ENCODE measurements at places on chromosomes 5 and 9.
A peak's percentile ranks its signal among the peaks of the same experiment; 100 is the strongest.

GRCh38 chr9:32526041-32526706 lies at the start of gene RIGI:
Gene RIGI, minus strand, starts transcription at chr9:32526196. Its CDS starts 30 bp downstream, at chr9:32526166.
- DNase-seq: peak; percentile 41

- DNase-seq: no peak
These were observed 3.2 kb downstream of the C1QTNF2 start for GRCh38 chr5:160367261-160367660.

DNA sequence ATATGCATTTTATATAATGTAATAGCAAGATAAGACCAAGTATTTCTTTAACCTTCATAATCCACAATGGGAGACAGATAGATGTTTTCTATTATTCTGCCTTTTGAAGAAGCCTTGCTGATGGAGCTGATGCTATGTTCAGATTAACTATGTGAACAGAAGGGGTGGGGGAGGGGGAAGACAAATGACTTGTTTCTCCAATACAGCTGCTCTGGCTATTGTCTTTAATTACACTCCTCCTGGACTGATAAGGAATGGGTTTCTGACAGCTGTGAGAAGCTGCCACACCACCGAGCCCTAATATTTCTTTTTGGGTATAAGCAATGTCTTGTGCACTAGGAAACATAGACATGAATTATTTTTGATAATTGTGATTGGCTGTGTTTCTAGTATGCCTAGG lies 62.0 kb downstream of the CAVIN4 start:
- no peak for DNase-seq

- no peak for DNase-seq
These were observed 26.8 kb downstream of the SSBP2 start for GRCh38 chr5:81724108-81724507.

- DNase-seq: no peak
These were observed 784 bp upstream of the MSANTD3 start for GRCh38 chr9:100426189-100426529.

- DNase-seq: no peak
These were observed 337.6 kb upstream of the SEMA6A start for GRCh38 chr5:116912221-116912620.

DNA sequence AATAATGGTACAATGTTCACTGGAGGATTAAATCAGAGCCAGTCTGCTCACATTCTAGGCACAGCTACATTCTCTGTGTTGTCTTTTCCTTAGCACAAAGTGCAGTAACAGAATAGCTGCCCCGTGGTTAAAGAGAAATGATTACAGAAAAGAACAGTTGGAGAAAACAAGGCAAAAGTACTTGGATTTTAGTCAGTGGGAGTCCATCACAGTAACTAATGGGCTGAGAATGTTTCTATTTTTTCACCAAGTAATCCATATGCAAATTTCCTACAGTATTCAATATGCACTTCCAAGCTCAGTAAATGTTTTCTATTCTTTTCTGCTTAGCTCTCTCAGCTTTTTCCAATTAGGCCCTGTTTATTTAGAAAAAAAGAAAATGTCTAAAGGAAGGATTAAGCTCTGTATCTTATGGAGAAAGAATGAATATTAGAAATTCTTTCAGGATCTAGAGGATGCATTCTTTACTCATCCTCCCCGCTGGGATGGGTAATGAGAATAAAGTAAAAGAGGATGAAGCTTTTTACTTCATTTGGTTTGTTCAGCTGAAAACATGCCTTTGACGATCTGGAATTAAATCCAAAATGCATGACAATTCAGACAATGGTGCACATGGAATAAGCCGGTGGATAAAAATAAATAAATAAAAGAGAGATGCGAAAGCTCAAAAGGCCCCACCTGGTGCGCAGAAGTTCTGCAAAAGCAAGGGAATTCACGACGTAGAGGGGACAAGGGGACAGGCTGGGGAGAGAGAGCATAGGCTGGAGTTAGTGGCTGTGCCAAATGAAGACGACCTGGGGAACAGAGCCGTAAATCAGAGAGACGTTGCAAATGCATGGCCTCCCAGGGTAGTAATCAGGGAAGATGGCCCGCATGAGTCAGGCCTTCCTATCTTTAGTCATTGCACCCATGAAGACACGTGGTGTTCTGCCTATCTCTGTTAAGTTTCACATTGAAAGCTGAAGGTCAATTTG lies 345.2 kb downstream of the GLIS3 start:
- DNase-seq: no peak

DNA sequence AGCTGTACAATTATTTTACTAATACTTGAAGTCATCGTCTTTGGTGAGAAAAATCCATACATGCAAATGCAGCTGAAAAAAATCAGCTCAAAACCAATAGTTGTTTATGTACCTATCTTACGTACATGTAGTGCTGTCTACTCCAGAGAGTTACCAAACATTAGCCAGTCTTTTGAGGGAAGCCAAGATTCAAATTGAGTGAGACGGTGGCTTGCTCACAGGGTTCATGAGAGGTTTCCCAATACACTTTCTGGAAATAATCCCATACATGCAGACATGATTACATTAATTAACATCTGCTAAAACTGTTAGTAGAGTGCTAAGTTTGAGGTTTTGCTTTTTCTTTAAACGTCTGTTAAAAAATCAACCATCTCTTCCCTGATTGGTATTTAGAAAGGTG lies 2.3 kb downstream of the C9orf72 start:
- DNase-seq: no peak

DNA sequence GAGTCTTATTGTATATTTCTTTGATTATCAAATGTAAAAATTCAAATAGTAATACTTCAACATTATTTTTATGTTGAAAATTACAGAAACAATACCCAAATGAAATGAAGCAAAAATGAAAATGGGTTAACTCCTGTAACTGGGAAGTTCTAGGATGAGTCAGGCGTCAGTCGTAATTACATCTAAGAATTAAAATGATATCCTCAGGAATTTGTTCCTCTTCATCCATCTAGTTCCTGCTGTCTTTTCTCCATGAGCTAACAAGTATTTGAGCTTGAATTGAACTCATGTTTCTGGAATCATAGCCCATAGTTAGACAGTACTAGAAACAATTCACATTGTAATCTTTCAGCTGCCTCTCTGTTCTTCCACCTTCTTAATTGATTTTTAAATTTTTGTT lies 568.3 kb upstream of the TLE4 start:
- DNase-seq: no peak

- no peak for DNase-seq
These were observed 3.8 kb upstream of the FAM120A start for GRCh38 chr9:93447655-93448054.

- no peak for DNase-seq
These were observed 86.9 kb downstream of the BASP1 start for GRCh38 chr5:17304282-17304681.

DNA sequence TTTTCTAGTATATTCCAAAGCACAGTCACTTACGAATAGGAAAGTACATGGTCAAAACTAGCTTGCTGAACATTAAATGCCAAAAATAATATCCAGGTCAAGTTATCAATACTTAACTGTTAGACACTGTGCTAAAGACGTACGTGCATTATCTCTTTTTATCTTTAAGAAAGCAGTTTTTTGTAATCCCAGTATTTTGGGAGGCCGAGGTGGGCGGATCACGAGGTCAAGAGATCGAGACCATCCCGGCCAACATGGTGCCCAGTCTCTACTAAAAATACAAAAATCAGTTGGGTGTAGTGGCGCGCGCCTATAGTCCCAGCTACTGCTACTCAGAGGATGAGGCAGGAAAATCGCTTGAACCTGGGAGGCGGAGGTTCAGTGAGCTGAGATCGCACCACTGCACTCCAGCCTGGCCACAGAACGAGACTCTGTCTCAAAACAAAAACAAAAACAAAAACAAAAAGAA lies 2.7 kb upstream of the HSPA5 start:
- DNase-seq: no peak

GRCh38 chr9:16105168-16106020 lies 552.6 kb downstream of the CCDC171 start:
- no peak for DNase-seq

DNA sequence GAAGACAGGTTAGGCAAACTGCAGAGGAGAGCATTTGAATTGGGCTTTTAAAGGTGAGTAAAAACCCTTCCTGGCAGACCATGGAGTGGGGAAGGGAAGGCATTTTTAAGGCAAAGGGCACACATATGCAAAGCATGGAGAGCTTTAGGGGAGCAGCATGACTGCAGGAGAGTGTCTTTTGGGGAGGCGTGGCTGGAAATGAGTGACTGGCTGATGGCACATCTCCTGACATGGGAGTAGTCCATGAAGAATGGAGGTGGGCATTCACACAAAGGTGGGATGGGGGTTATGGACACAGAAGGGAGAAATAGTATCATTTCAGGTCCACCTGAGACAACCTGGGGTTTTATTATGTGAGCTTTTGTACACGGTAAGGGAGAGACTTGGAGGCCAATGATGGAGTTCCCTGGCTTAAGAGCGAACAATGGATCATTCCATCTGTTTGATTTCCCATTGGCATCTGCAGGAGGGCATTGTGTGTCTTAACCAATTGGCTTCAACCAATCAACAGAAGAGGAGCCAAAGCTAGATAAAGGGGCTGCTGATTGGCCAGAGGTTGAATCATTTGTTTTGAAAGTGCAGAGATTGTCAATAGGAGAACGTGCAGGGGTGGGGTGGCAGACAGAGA lies 2.1 kb downstream of the NSG2 start:
- DNase-seq: no peak

GRCh38 chr5:153485641-153486040 lies 4.8 kb upstream of the GRIA1 start:
- no peak for DNase-seq

DNA sequence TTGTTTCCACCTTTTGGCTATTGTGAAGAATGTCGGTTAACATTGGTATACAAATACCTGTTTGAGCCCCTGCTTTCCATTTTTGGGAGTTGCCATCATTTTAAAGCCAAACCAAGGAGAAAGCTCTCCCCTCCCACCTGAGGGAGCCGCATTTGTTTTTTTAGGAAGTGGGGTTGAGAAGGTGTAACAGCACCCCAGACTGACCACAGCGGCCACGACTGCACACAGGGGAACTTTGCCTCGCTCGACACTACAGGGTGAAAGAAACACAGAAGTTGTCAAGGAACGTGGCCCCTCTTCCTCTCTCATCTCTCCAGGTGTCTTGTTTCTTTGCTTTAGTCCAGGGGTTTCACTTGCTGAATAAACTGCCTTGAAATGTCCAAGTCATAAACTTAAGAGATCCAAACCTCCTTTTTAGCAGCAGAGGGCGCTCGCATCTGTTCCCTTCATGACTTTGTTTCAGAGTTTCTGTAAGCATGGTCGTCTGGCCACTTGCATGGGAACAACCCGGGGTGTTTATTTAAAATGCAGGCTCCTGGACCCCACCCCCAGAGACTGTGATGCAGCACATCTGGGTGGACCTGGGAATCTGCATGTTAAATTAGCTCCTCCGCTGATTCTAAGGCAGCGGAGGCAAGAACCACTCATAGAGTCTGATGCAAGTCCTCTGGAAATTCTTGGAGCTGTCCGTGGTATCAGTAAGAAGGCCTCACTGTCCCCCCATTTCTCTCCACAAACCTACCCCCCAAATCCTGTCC lies 2.1 kb upstream of the TTLL11 start:
- no peak for DNase-seq

DNA sequence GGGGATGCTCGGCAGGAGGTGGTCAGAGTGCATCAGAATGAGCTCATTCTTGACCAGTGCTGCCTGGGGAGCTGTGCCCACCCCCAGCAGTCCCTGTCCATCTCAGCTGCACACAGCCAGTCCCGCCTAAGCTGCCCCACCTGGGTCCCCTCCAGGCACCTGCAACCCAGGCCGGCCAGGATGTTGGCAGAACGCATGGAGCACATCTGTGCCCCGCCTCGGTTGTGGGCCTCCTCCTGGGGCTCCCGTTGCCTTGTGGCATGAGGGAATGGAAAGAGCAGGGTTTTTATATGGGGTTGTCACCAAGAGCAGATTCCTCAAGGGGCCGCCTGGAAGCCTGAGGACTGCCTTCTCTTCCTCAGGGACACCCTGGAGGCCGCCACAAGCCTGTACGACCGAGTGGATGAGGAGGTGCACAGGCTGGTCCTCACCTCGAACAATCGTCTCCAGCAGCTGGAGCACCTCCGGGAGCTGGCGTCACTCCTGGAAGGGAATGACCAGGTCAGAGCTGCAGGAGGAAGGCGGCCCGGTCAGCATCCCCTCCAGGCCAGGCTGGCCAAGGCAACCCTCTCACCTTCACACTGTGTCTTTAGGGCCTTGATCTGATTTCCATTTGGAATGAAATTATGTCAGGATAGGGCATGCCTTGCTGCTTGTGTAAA lies 34.8 kb upstream of the LRRC14B start:
- no peak for DNase-seq

DNA sequence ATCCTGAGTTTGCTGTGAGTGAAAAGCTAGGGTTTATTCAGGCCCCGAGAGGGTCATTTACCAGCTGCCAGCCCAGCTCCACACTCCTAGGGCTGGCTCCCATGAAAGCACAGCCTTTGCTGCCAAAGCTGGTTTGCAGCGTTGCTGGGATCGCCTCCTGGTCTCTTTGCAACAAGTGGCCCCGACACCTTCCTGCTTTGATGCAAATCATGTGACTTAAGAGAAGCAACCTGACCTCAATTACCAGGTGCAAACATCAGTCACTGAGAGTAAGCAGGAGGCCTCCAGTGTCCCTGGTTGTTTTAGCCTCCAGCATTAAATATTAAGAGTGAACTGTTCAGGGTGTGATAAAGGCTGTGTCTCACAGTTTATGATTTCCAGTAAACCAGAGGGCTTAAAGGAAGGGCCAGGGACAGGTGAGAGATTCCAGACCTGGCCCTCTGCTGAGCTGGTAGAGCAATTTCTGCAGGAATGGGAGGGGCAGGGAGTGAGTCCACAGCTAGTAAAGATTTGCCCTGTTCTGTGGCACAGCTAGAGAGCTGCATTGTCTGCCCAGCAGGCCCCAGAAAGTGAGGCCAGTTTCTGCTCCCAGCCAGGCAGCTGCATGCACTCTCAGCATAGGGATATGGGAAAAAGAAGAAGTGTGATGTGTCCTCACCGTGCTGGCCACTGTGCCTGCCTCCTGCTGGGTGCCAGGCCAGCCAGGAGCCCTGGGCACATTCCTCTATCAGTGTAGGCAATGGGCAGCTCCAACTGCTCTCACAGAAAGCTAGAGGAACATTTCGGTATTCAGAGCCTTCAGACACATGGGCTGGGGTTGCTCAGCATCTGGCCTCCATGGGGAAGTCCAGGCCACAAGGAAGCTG lies 58.0 kb downstream of the SLC22A5 start:
- DNase-seq: no peak

DNA sequence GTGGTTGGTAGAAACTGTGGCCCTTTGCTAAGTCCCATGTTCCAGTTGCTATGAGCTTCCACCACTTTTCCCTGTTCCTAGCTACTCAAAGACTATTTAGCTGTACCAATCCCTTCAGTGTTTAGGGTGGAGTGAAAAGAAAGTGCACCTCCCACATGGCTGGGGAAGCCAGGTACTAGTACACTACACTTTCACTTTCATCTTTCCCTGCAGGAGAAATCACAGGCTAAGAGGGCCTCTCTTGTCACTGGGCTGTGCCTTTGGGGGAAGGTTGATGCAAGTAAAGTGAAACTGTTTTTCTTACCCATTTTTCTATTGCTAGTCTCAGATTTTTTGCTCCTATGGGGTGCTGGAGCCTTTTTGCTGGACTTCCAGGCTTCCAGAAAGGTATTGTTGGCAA lies 33.5 kb upstream of the CKS2 start:
- no peak for DNase-seq
